Motor neuron (in vitro differentiated cells): ENCODE measurements at places on chromosomes 2 and 18. TPM values are rescaled to one million over a fixed set of nuclear protein-coding genes. Genes with fewer than 3 reads are reported as not detected.

Gene FOXI3
- total RNA-seq: 0.17 TPM in 1 of 2 replicates, not detected in the other

Gene INPP5D
- total RNA-seq: 3.1 and 4.1 TPM in 2 replicates

Gene AFF3
- 25.0 and 27.3 TPM in 2 replicates for total RNA-seq

Gene FAM237A
- total RNA-seq: not detected in 2 replicates

Gene ACMSD
- total RNA-seq: 0.36 and 0.52 TPM in 2 replicates
